ENCODE measurements at places on chromosomes 6 and 20. TPM values are rescaled to one million over a fixed set of nuclear protein-coding genes. Genes with fewer than 3 reads are reported as not detected.

- DNase-seq = no peak
Measured at GRCh38 chr20:58188527-58188926, 39.9 kb downstream of the ANKRD60 start.

DNA sequence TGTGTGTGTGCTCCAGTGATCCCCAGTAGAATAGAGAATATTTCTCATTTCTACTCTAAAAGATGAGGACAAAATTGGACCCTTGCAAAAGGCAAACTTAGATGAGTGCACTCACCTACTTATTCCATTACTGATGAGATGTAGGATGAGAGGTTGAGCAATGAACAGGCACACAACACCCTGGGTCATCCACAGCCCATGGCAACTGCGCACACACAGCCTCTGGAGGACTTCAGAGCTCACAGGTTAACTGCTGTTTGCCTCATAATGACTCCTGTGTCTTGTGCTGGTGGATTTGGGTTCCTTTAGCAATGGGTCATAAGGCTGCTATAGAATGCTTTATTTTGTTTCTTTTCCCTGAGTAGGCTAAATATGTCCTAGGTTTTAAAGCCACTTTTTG is 103.6 kb upstream of the TNFAIP3 start:
- no peak for DNase-seq

DNA sequence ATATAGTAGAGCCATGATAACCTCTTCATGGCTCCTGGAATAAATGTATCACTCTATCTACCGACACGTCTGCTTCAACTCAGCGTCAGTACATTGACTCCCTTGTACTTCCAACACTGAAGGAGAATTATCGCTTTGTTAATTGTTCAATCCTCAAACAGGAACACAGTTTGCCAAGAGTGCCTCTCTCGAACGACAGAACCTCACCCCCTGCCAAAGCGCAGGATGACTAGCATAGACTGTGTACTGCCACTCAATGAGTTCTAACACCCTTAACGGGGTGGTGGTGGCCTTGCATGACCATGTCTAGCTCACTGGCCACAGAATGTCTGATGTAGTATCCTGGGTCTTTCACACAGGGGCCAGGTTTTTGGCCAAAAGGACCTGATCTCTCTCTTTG is 81.4 kb upstream of the HEY2 start:
- DNase-seq = no peak

GRCh38 chr6:126923807-126924206 is 194.7 kb upstream of the RSPO3 start:
- DNase-seq = no peak

DNA sequence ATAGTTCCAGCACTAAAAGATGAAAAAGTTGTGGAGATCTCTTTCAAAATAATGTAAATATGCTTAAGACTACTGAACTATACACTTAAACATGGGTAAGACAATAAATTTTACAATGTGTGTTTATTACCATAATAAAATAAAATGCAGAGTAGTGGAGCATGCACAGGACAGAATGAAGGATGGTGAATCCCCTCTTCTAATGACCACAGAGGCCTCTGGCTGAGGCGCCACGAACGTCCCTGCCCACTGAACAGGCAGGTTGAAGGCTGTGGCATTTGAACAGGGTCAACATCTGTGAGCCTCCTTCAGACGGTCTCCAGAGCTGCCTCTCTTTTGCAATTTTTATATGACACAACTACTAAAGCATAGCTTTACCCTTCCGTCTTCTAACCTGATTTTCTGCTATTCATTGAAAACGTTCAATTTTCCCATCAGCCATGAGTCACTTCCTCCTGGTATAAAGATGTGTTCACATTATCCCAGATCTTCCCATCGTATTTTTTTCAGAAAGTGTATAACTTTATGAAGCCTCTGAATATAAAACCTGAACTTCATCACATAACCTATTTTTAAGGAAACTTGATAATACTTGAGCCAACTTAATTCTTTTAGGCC is 37.8 kb downstream of the ADGRF4 start:
- DNase-seq = no peak

MAS1 gene
- 0.03 TPM for total RNA-seq

ZC2HC1B gene
- total RNA-seq = not detected
